ENCODE measurements at places on chromosomes 11 and 22.

DNA sequence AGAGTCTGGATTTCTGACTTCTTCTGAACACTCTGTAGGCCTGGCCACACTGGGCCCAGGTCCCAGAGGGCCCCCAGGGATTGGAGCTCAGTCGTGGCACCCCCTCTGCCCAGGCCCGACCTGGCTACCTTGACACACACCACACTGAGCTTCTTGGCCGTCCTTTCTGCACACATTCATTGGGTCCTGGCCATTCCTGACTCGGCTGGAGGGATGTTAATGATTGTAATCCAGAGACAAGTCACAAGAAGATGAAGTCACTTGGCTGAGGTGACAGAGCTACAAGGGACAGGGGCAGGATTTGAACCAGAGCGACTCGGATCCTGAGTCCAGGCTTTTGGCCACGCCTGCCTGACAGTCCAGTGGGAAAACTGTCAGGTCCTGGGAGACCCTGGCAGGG lies 23.9 kb upstream of the PDGFB start:
- no peak for DNase-seq

GRCh38 chr11:77117492-77117891 lies 10.6 kb upstream of the MYO7A start:
- DNase-seq = no peak

GRCh38 chr22:32801537-32802236 lies at the start of gene TIMP3:
TIMP3 (plus strand) TSS chr22:32801705; CDS start chr22:32802002, 297 bp downstream.
- DNase-seq = peak; percentile 37

- DNase-seq = no peak
Observed at GRCh38 chr22:49306632-49307480, 520.8 kb downstream of the BRD1 start.

DNA sequence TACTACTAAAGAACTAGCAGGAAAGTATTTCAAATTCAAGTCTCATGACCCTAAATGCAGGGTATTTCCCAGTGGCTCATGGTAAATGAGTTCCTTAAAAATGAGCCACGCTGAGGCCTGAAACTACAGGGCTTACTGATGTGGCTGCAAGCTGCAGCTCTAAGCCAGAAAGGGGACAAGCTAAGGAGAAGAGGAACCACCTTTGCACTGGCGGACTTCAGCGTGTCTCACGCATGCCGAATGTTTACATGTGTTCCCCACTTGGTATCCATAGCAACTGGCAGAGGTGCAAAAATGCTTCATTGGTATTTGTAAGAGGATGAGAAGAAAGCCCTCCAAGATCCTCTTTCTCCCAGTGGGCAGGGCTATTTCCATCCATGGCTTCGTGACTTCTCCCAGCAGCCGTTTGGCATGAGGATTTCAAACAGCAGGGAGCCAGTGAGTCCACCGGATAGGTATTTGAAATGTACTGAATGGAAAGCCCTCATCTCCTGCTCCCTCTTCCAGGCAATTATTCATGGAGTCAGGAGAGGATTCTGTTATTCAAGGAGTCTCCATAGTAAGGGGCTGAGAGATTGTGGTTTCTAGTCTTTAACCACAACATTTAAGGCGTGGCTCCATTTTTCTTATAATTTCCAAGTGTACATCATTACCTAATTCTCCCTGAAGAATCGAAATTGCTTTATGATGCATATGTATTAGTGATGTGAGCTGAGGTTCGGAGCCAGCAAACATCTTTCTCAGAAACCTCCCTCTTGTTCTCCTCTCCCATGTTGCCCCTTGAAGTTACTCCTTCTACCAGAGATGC lies 55.3 kb upstream of the CD44 start:
- DNase-seq = peak; percentile 63

- no peak for DNase-seq
Observed at GRCh38 chr22:45506816-45507360, 4.2 kb downstream of the FBLN1 start.

DNA sequence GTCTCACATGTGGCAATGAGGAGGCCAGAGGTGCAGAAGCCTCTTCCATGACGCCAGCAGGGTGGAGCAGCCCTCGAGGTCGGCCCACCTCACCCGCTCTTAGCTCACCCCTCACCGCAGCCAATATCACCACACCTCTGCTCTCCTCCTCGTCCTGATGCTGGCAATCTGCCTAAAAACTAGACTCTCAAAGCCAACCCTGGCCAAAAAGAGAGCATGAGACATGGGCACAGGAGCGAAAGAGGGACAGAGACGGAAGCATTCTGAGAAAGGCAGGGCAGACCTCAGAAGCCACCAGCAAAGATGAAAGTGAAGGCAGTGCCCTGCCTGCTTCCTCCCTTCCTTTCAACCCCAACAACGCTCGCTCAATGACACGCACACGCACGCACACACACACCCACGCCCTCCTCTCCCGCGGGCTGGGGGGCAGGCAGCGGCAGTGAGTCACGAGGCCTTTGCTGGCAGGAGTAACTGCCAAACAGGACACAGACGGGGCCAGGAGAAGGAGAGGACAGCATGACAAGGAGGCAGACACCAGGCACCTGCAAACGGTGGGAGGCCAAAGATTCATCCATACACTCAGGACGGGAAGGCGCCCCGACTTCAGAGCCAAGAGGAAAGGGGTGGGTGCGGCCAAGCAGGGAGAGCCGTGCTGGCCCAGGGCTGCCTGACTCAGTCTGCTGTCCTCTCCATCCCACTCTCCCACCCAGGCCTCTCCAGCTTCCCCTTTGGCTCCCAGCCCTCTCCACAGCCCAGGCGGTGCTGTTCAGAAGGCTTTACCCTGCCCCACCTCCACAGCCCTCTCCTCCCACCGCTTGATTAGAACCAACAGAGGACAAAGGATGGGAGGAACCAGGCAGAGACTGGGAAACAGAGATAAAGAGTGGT lies 11.4 kb downstream of the IGSF9B start:
- DNase-seq = no peak

All from 8988T (cell line).